ENCODE measurements at places on chromosomes 13 and 19.

DNA sequence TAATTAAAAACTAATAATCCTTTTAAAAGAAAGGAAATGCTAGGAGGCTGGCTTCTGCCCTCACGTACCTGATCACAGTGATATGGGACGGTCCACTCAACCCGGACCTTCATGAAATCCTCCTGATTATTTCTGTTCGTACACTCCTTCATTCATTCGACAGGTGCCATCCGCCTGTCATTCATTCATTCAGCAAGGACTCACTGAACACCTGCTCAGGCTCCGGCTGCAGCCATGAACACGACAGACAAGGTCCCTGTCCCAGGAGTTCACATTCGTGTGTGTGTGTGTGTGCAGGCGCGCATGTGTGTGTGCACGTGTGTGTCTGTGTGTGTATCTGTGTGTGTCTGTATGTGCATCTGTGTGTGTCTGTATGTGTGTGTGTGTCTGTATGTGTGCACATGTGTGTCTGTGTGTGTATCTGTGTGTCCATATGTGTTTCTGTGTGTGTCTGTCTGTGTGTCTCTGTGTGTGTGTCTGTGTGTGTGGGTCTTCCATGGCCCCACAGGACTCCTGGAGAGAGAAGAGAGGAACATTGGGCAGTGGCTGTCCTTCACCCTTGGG, 28.1 kb upstream of the CCNE1 start:
- DNase-seq: no peak

GRCh38 chr13:106468207-106468606, 67.3 kb downstream of the EFNB2 start:
- DNase-seq: no peak

- no peak for DNase-seq
Measured at GRCh38 chr13:97432232-97432916, 1.6 kb upstream of the RAP2A start.

GRCh38 chr19:13727798-13728197, 36.5 kb upstream of the MRI1 start:
- no peak for DNase-seq

GRCh38 chr19:17294051-17294891, 9.0 kb downstream of the ABHD8 start:
- peak; percentile 87 for DNase-seq

- DNase-seq: peak; percentile 19
Measured at GRCh38 chr13:80590551-80590950, 249.6 kb upstream of the SPRY2 start.

- no peak for DNase-seq
Measured at GRCh38 chr19:10963865-10964264, 3.0 kb downstream of the SMARCA4 start.

DNA sequence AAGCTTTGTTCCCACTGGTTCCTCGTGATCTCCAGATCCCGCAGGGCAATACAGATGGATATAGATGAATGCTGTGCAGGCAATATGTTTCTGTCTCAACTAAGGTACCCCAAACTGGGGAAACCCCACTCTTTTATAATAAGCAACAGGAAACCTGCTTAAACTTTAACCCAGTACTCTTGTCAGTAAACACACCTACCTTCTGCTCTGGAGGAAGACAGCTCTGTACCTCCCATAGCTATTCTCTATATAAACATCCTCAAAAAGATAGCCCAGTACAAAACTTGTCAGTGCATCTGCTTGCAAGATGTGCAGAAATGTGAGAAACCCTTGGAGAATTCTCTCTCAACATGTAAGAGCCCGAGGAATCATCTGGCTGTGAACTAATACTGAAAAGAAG, 583.6 kb downstream of the OLFM4 start:
- no peak for DNase-seq

DNA sequence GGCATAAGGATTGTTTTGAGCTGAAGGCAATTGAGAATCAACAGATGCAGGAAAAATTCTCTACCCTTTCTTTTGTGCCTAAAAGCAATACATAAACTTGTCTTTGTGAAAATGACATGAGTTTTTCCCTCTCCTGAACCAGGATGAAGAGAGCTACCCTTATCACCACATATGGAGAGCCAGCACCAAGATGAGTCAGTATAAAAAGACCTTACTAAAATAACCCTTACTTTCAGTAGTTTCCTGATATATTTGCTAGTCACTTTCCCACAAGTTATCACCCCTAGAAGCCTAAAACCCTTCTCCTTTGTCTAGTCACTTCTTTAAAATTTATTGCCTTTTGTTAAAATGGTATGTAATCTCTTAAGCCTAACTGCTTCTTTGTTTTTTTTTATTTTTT, 61.9 kb upstream of the ANKRD10 start:
- DNase-seq: no peak

- no peak for DNase-seq
Measured at GRCh38 chr19:15448044-15448777, 1.5 kb downstream of the WIZ start.
